ENCODE measurements at places on chromosomes 13 and 19. TPM values are rescaled to one million over a fixed set of nuclear protein-coding genes. Genes with fewer than 3 reads are reported as not detected.
A peak's percentile ranks its signal among the peaks of the same experiment; 100 is the strongest.

DNA sequence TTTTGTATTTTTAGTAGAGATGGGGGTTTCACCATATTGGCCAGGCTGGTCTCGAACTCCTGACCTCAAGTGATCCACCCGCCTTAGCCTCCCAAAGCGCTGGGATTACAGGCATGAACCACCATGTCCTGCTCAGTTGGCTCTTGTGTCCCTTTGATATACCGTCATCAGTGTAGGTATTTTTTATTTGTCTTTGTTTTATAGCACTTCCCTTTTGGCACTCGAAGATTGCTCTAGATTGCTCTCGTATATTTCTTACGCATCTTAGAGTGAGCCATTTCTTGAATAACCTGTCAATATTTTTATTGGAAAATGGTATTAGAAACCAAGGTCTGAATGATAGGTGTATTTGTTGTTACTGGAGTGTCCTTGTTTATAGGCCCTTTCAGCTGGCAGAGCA is 9.4 kb downstream of the SETDB2 start:
- DNase-seq, result no peak
- no peaks in the 10 kb centered on the region for H3K27me3 ChIP-seq
- H3K4me3 ChIP-seq, result no peak overlapping the region
- H3K4me1 ChIP-seq, result peaks cover 6% of the 10 kb centered on the region

DNA sequence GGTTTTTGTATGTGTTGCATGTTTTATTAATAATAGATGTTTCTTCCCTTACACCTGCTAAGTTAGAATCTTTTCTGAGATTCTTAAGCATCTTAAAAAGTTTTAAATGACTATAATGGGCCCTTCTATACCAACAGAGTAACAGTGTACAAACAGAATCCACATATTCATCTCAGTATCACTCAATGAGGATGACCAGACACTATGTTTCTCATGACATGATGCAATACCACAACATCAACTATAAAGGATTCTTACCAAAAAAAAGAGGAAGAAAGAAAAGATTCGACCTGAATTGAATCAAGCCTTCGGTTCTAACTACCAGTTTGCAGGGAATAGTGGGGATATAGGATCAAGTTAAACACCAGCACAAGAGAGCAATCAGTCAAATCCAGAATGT is 56.5 kb downstream of the INTS6 start:
- peaks cover 9% of the 10 kb centered on the region for H3K4me1 ChIP-seq
- no peaks in the 10 kb centered on the region for H3K27me3 ChIP-seq
- H3K27ac ChIP-seq, result peak overlapping the region; percentile 16
- peaks cover 12% of the 10 kb centered on the region for H3K36me3 ChIP-seq

The FGF22 gene
- not detected for total RNA-seq

DNA sequence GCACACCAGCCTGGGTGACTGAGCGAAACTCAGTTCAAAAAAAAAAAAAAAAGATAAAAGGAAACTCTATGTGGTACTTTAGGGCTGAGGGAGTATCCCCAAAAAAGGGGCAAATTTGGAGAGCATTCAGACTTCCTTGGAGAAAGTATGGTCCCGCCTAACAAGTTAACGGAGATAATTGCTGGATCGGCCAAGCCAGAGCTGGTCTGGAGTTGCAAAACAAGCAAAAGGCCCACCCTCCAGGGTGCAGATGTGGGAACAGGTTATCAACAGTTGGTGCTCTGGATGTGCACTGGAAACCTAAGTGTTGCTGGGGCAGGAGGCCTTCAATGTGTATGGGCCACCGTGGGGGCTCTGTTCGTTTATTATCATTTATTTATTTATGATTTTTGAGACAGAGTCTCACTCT is 2.8 kb downstream of the IQCN start:
- DNase-seq, result peak; percentile 35
- peaks cover 15% of the 10 kb centered on the region for H3K36me3 ChIP-seq
- no peak overlapping the region for H3K27ac ChIP-seq

DNA sequence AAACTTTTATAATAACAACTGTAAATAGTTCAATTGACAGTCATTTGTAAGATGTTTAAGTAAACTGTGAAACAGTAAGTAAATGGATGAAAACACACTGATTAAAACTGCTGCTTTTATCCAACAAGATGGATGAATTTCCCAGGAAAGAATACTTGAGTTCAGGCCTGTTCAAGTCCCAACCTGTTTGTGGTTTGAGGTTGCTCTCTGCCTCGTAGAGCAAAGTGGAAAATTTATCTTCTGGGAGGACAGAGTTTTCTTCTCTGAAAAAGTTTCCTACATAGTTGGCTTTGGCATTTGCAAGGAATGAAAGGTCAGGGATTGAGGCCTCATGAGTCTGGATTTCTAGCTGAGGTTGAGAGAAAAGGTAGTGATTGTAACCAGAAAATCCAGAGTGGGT is 15.2 kb upstream of the ZNF543 start:
- H3K36me3 ChIP-seq, result peaks cover 14% of the 10 kb centered on the region
- H3K4me3 ChIP-seq, result no peak overlapping the region
- no peaks in the 10 kb centered on the region for H3K27me3 ChIP-seq
- peaks cover 18% of the 10 kb centered on the region for H3K4me1 ChIP-seq
- no peak overlapping the region for H3K27ac ChIP-seq
- no peak for DNase-seq

DNA sequence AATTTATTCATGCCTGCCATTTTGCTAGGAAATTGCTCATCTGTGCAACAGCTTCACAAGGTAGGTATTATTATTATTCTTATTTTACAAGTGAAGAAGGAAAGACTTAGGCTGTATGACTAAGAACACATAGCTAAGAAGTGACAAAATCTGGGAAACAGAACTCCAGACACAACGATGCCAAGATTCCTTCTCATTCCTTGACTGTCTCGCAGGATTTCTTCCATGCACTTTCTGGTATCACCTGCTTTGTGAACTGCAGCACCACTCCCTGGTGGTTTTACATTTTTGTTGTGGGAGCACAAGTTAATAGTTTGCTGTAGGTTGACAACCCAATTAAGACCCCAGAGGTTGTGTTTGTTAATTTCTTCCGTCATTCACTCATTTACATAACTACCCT is 188.5 kb downstream of the LACC1 start:
- peaks cover 20% of the 10 kb centered on the region for H3K27me3 ChIP-seq
- no peaks in the 10 kb centered on the region for H3K36me3 ChIP-seq
- peaks cover 13% of the 10 kb centered on the region for H3K4me1 ChIP-seq
- no peak overlapping the region for H3K4me3 ChIP-seq

The SH2D3A gene
- not detected for total RNA-seq

The SIAH3 gene
- not detected for total RNA-seq

The CTXN1 gene
- total RNA-seq, result 1.5 TPM

- H3K36me3 ChIP-seq, result peaks cover 61% of the 10 kb centered on the region
- peak overlapping the region; percentile 86 for H3K27ac ChIP-seq
- no peak for DNase-seq
- peaks cover 45% of the 10 kb centered on the region for H3K4me1 ChIP-seq
- peak overlapping the region; percentile 77 for H3K4me3 ChIP-seq
- no peaks in the 10 kb centered on the region for H3K27me3 ChIP-seq
These were observed 1.1 kb upstream of the FAM174C start for GRCh38 chr19:1274081-1274851.

The GAPDHS gene
- not detected for total RNA-seq

GRCh38 chr13:39580881-39581575 is 22.0 kb downstream of the LHFPL6 start:
- no peak for DNase-seq
- H3K4me3 ChIP-seq, result no peak overlapping the region
- H3K4me1 ChIP-seq, result peaks cover 3% of the 10 kb centered on the region
- no peaks in the 10 kb centered on the region for H3K27me3 ChIP-seq

DNA sequence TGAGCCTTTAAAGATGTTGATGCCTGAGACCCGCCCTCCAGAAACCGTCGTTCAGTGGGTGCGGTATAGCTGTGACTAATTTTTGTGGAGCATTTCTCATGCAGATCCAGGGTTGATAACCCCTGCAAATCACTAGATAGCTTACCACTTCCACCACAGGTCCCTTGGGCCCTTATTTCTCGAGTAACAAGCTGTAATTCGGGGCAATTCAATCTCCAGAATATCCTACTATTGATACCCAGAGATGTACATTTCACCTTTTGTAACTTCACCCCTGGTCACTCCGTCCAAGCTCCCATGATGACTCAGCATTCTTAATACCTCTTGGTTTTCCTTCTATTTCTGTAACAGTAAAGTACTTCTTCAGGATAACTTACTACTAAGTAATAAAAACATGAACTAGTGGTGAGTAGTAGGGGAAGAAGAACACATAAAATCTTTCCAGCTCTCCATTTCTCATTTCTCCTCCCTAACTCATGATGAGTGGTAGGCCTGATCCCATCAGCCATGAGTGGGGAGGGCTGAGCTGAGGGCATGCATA is 71.9 kb upstream of the UBL3 start:
- H3K36me3 ChIP-seq, result no peaks in the 10 kb centered on the region
- H3K4me1 ChIP-seq, result peaks cover 46% of the 10 kb centered on the region
- H3K4me3 ChIP-seq, result peak overlapping the region; percentile 50
- DNase-seq, result no peak
- H3K27me3 ChIP-seq, result no peaks in the 10 kb centered on the region

GRCh38 chr19:35623327-35624010 is 5.4 kb upstream of the RBM42 start:
- H3K27me3 ChIP-seq, result no peaks in the 10 kb centered on the region
- no peak overlapping the region for H3K27ac ChIP-seq
- H3K4me3 ChIP-seq, result no peak overlapping the region
- DNase-seq, result no peak
- peaks cover 6% of the 10 kb centered on the region for H3K4me1 ChIP-seq
- H3K36me3 ChIP-seq, result no peaks in the 10 kb centered on the region

The NAPSA gene
- 0.29 TPM for total RNA-seq

DNA sequence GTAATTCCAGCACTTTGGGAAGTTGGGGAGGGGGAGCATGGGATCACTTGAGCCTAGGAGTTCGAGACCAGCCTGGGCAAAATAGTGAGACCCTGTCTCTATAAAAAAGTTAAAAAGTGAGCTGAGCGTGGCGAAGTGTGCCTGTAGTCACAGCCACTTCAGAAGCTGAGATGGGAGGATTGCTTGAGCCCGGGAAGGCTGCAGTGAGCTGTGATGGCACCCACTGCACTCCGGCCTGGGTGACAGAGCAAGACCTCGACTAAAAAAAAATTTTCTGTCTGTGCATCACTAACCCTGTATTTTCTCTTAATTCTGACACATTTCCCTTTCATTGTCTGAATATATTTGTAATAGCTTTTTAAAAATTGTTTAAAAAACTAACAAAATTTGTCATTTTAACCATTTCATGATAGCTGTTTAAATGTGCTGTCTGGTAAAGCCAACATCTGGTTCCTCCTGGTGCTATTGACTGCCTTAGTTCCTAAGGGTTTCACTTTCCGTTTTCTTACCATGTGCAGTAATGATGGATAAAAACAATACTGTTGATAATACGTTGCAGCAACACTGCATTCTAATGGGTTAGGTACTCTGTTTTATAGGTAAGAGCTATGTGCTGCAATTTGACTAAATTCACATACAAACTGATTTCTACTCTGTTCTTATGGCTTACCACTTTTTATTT is 29.7 kb downstream of the LATS2 start:
- no peak overlapping the region for H3K4me3 ChIP-seq
- H3K36me3 ChIP-seq, result peaks cover 9% of the 10 kb centered on the region
- DNase-seq, result no peak
- H3K4me1 ChIP-seq, result peaks cover 30% of the 10 kb centered on the region
- no peaks in the 10 kb centered on the region for H3K27me3 ChIP-seq
- no peak overlapping the region for H3K27ac ChIP-seq

The S1PR4 gene
- not detected for total RNA-seq

The KLF5 gene
- total RNA-seq, result 4.0 TPM

The FFAR2 gene
- not detected for total RNA-seq

The IGSF23 gene
- total RNA-seq, result not detected

- no peaks in the 10 kb centered on the region for H3K36me3 ChIP-seq
- no peaks in the 10 kb centered on the region for H3K27me3 ChIP-seq
- H3K4me3 ChIP-seq, result no peak overlapping the region
- no peak overlapping the region for H3K27ac ChIP-seq
- DNase-seq, result no peak
These were observed 95.0 kb downstream of the FOXO1 start for GRCh38 chr13:40571338-40571963.

- peaks cover 21% of the 10 kb centered on the region for H3K4me1 ChIP-seq
- H3K36me3 ChIP-seq, result no peaks in the 10 kb centered on the region
- DNase-seq, result no peak
- H3K27ac ChIP-seq, result peak overlapping the region; percentile 87
- H3K4me3 ChIP-seq, result no peak overlapping the region
- no peaks in the 10 kb centered on the region for H3K27me3 ChIP-seq
These were observed 117.7 kb upstream of the KLF12 start for GRCh38 chr13:74251778-74252519.

GRCh38 chr19:8569066-8569771 is 8.0 kb downstream of the MYO1F start:
- DNase-seq, result peak; percentile 97
- peak overlapping the region; percentile 24 for H3K4me3 ChIP-seq
- H3K27ac ChIP-seq, result no peak overlapping the region
- H3K36me3 ChIP-seq, result no peaks in the 10 kb centered on the region

- no peak for DNase-seq
- H3K36me3 ChIP-seq, result no peaks in the 10 kb centered on the region
- H3K4me1 ChIP-seq, result no peaks in the 10 kb centered on the region
- no peaks in the 10 kb centered on the region for H3K27me3 ChIP-seq
- H3K27ac ChIP-seq, result no peak overlapping the region
- H3K4me3 ChIP-seq, result no peak overlapping the region
These were observed 133.1 kb downstream of the MAB21L1 start for GRCh38 chr13:35343417-35343816.

- H3K36me3 ChIP-seq, result no peaks in the 10 kb centered on the region
- no peaks in the 10 kb centered on the region for H3K4me1 ChIP-seq
- no peak overlapping the region for H3K27ac ChIP-seq
- DNase-seq, result no peak
These were observed 45.1 kb upstream of the SPRY2 start for GRCh38 chr13:80386002-80386401.

The RFC3 gene
- 5.4 TPM for total RNA-seq

The KLK8 gene
- not detected for total RNA-seq

DNA sequence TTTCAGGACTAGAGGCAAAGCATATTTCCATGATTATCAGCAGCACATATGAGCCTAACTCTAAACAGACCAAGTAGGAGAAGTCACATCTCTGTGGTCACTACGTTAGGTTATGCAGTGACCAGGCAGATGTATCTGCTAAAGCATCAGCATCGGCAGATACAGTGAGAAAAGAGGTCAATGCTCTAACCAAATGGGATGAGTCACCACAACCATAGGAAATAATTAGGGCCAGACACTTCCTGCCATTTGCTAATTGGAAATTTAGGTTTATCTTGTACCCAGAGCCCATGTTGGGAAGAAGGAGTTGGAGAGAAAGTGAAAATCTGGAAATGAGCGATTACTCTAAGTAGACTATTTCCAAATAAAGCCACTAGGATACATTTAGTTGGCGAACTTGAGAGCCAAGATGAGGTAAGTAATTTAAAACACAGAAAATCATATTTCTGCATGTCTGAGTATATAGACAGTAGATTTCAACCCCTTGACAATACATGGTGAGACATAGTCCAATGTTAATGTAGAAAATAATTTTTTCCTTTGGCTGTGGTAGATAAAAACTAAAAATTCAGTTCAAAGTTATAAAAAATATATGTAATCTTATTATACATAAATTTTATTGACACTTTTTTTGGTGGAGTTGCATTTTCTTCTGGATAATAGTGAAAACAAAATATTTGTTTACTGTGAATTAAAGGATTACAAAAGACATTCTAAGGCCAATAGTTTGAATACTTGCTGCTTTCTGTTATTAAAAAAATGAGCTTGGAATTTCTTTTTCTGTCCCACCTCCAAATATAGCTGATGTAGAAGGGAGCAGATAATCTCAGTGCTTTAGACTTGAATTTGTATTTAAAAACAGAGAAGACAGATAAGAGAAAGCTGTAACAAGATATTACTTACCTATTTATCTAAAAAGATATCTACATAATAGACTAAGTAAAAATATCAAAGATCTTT is 104.4 kb upstream of the CSNK1A1L start:
- no peak overlapping the region for H3K27ac ChIP-seq
- no peaks in the 10 kb centered on the region for H3K27me3 ChIP-seq
- H3K36me3 ChIP-seq, result no peaks in the 10 kb centered on the region
- H3K4me3 ChIP-seq, result no peak overlapping the region
- DNase-seq, result peak; percentile 6

All from osteoblast (primary cell).